A673 (cell line): ENCODE measurements at places on chromosomes 2 and 18. TPM values are rescaled to one million over a fixed set of nuclear protein-coding genes. Genes with fewer than 3 reads are reported as not detected.

DNA sequence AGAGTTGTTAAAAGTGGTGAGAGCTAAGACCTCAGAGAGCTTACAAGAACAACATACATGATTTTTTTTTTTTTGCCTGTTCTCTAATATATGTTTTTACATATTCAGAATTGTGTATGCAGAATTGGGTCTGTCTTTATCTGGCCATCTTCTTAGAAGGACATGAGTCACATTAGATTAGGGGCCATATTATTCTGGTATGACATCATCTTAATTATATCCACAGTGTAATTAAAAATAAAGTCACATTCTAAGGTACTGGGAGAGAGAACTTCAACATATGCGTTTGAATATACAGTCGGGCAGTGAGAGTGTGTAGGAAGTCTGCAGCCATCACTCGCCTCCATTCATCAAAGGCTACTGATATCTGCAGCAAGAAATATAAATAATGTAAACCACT, 88.3 kb downstream of the DSC3 start:
- no peak for DNase-seq

- DNase-seq = no peak
Measured at GRCh38 chr18:12102136-12102842, 8.6 kb downstream of the ANKRD62 start.

DNA sequence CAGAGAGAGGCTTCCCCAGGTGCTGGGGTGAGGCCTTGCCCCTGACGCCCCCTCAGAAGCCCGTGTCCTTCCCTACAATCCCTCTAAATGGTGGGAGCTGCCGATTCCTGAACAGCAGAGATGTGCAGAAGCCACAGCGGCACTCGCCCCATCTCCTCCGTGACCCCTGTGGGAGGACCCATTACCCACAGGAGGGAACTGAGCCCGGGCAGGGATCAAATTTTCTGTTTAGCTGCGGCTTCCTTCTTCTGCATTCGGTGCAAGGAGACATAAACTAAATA, 181.2 kb upstream of the RAB6C start:
- DNase-seq = no peak

GRCh38 chr2:141928476-141928875, 202.3 kb downstream of the LRP1B start:
- no peak for DNase-seq

DNA sequence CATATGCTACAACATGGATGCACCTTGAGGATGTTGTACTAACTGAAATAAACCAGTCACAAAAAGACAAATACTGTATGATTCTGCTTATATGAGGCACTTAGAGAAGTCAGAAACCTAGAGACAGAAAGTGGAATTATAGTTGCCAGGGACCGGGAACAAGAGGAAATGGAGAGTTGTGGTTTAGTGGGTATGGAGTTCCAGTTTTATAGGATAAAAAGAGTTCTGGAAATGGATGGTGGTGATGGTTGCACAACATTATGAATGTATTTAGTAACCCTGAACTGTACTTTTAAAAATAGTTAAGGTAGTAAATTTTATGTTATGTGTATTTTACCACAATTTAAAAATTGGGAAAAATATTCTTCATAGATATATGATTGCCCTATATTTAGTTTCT, 97.7 kb downstream of the DPP4 start:
- DNase-seq = no peak

DNA sequence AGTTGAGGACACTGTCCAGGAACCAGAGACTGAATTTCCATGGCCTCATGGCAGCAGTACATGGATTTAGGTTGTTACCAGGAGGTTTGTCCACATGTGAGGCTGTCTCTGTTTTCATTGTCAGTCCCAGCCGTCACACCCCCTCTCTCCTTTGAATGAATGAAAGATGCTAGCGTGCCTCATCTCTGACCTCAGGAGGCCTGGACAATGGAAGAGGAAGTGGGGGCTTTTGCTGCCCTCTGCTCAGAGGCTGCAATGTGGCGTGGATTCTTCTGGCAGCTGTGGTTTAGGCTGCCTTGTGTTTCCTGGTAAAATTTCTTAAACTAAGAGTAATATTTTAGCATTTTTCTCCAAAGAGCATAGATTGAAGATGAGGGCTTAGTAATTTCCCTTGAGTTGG, 47.5 kb downstream of the RAB31 start:
- DNase-seq = no peak

Gene MZT2A
- 126 and 149 TPM in 2 replicates for total RNA-seq

Gene NDC80
- total RNA-seq = 72.6 and 73.5 TPM in 2 replicates

Gene ZSWIM2
- total RNA-seq = not detected in 2 replicates

- no peak for DNase-seq
Measured at GRCh38 chr2:77508511-77508910, 13.7 kb downstream of the LRRTM4 start.

DNA sequence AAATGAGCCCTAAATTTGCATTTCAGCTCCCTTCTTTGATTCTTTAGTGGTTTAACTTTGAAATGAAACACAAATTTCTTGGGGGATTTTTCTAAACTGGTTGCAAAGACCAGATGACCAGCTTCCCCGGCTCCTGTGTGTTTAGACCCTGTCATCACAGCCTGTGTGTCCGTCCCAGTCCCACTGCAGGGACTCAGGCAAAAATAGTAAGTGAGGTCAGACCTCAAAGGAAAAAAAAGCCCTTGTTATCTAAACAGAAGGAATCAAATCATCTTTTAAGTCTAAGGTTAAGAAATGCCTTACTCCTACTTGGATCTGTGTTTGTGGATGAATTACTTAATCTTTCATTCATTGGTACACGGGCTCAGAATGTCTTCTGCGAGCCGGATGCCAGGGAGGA, 423.7 kb downstream of the LPIN1 start:
- no peak for DNase-seq

GRCh38 chr2:54074606-54075341, 40.6 kb upstream of the ACYP2 start:
- no peak for DNase-seq

DNA sequence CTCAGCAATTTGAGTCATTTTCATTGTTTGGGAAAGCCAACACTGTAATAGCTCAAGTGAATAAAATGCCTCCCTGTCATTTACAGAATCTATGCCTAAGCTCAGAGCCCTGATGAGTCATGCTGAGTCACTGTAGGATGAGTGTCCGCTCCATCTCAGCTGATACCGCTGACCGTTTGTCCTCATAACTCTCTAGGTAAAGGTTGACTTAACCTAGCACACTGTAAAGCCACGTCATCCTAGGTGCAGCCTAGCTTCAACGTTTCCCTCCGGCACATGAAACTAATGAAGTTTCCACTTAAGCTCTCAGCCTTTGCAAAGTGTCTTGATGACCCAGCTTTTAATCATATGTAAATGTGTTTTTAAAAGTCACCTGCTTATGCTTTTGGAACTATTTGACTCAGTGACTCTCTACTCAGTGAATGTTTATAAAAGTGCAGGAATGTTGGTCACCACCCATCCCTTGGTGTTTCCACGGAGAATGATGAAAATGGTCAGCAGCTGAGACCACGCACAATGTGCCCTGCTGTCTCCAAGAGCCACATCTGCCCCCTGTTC, 154.0 kb downstream of the PMAIP1 start:
- DNase-seq = peak; percentile 46

- DNase-seq = no peak
Measured at GRCh38 chr2:53863538-53864227, 3.9 kb upstream of the GPR75 start.

Gene TMEM131
- 26.2 and 28.9 TPM in 2 replicates for total RNA-seq

Gene C18orf54
- 15.3 and 15.6 TPM in 2 replicates for total RNA-seq

DNA sequence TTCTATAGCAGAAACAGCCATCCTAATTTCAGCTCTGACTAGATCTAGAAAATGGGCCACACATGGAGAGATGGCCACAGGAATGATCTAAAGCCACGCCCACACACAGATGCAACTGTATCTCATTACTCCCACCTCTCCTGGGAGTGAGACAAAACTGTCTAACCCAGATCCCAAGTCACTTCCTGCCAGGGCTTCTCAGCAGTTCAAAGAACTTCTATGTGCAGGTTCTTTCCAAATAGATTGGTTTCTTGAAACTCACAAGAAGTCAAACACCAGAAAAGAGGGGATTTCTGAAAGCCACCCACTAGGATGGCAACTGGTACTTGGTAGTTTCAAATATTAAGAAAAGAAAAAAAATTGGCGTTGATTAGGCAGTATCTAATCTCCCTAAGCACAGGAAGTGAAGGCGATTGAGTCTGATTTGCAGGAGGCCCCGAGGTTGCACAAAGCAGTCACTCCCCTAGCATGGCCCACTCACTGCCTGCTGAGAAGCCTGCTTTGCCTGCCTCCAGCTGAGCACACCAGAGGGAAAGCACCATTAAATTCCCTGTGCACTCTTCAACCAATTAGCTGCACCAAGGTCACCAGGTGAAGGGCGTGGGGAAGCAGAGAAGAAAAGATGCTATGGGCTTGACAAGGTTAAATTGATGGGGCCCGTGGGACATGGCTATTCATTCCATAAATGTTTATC, 51.1 kb downstream of the PAPOLG start:
- DNase-seq = peak; percentile 97

Gene LYPD6
- 0.54 and 1.8 TPM in 2 replicates for total RNA-seq

Gene SPAG16
- 13.1 and 21.7 TPM in 2 replicates for total RNA-seq

DNA sequence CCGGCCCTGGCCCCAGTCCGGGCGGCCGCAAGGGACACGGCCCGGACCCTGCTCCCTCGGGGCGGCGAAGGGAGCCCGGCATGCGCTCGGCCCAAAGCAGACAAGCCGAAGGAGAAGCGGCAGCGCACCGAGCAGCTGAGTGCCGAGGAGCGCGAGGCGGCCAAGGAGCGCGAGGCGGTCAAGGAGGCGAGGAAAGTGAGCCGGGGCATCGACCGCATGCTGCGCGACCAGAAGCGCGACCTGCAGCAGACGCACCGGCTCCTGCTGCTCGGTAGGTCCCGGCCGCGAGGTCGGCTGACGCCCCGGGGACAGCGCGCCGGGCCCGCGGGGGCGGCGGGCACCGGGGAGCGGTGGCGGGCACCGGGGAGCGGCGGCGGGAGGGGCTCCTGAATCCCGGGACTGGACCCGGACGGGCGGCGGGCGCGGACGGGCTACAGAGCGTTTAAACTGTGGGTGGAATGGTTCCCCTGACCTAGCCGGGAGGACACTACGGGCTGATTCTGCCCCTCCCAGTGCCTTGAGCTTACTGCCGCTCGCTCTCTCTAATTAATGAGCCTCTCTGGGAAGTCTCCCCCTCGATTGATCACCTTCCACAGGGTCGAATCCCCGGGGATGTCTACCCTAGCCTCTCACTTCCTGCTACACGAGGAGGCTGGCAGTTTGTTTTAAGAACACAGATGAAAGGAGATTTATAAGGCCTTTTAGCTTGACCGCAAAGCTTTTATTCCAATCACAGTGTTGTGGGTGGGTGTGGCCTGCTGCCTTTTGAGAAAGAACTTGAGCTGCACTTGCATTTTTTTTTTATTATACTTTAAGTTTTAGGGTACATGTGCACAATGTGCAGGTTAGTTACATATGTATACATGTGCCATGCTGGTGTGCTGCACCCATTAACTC, 853 bp downstream of the GNAL start:
- peak; percentile 11 for DNase-seq

- DNase-seq = no peak
Measured at GRCh38 chr18:26458526-26459232, 89.7 kb downstream of the KCTD1 start.

GRCh38 chr2:42874949-42875801, 82.8 kb upstream of the HAAO start:
- DNase-seq = no peak

- no peak for DNase-seq
Measured at GRCh38 chr2:3302751-3303582, 74.7 kb downstream of the EIPR1 start.

GRCh38 chr2:189232759-189233406, 53.3 kb upstream of the COL5A2 start:
- no peak for DNase-seq

- DNase-seq = peak; percentile 80
Measured at GRCh38 chr2:221911890-221912289, 339.8 kb upstream of the EPHA4 start.

Gene SERPINB4
- total RNA-seq = not detected in 2 replicates

DNA sequence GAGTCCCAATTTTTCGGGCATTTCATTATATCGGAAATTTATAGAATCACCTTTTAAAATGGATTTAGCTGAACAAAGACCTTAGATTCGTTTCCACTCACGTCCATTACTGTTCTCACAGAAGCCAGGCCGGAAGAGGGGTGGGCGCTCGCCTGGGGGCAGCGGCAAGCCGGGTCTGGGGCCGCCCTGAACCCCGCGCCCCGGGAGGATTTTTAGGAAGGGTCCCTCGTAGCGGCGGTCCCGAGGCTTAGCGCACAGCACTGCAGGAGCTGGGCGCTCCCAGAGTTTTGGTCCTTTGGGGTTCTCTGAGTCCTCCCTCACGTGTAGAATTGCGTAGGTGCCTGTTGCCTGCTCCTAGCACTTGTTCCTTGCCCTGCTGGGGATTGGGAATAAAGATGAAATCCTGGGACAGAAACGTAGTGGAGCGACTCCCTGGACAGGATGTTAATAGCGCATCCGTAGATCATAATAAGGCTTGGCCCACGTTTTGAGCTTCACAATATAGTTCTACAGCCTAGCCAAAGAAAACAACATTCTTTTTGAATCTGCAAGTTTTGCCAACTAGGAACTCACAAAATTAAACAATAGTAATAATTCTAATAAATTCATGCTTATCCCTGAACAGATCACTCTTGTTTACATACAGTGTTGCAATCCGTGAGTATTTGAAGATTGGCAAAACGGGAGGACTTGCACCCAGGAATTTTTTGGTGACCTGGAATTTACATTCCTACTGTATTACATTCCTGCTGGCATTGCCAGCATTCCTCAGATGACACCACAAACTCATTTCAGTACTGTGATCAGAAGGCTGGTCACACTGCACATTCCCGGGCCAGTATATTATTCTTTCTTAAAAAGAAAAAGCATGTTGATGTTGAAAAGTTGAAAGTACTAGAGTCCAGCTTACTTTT, 875 bp downstream of the C18orf63 start:
- DNase-seq = no peak

Gene ARHGEF4
- total RNA-seq = 2.1 and 3.2 TPM in 2 replicates

Gene OSBPL6
- total RNA-seq = 19.3 and 20.3 TPM in 2 replicates

- DNase-seq = no peak
Measured at GRCh38 chr2:200702646-200703118, 109.0 kb upstream of the BZW1 start.

Gene VIT
- total RNA-seq = not detected in 2 replicates

DNA sequence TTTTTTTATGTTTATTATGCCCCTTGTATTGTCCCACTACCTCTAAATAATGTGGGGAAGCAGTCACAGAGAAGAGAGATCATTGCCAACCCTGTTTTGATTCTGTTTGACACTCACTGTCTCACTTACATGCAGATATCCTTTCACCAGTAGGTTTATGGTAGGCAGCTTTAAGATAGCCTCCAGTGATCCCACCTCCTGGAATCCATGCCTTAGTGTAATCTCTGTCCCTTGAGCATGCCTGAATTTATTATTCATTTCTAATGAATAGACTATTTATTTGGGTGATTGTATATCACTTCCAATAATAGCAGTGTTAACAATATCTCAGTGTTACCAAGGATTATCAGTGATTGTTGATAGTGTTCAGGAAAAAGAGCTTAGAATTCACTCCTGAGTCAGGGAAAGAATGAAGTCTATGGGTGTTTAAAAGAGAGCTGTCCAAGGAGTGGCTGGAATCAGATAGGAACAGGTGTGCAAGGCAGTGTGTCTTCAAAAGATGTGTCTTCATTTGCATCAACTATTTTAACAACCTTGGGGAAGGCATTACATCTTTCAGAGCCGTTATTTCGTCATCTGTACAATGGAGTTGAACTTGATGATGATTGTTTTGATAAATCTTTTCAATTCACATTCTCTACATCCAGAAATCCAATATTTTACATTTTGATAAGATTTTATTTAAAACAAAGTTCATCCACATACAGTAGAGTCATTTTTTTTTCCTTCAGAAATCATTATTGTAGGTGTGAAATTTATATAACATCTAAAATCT, 31.9 kb downstream of the PKP4 start:
- no peak for DNase-seq

- no peak for DNase-seq
Measured at GRCh38 chr2:240189686-240190085, 49.2 kb upstream of the OTOS start.

Gene MRPL33
- total RNA-seq = 55.4 and 68.1 TPM in 2 replicates
